ENCODE measurements at places on chromosomes 4 and X. TPM values are rescaled to one million over a fixed set of nuclear protein-coding genes. Genes with fewer than 3 reads are reported as not detected.

Gene MYL5
- polyA plus RNA-seq: 2.0 TPM

GRCh38 chr4:138935-139334, 14.6 kb downstream of the ZNF718 start:
- no peaks in the 10 kb centered on the region for H3K27me3 ChIP-seq
- H3K4me3 ChIP-seq: no peak overlapping the region
- H3K36me3 ChIP-seq: no peaks in the 10 kb centered on the region
- H3K27ac ChIP-seq: no peak overlapping the region
- DNase-seq: no peak
- no peaks in the 10 kb centered on the region for H3K4me1 ChIP-seq

- H3K27ac ChIP-seq: no peak overlapping the region
- no peaks in the 10 kb centered on the region for H3K36me3 ChIP-seq
- H3K4me1 ChIP-seq: no peaks in the 10 kb centered on the region
- no peak for DNase-seq
- H3K4me3 ChIP-seq: no peak overlapping the region
Measured at GRCh38 chr4:62661821-62662220, 1461.7 kb downstream of the ADGRL3 start.

DNA sequence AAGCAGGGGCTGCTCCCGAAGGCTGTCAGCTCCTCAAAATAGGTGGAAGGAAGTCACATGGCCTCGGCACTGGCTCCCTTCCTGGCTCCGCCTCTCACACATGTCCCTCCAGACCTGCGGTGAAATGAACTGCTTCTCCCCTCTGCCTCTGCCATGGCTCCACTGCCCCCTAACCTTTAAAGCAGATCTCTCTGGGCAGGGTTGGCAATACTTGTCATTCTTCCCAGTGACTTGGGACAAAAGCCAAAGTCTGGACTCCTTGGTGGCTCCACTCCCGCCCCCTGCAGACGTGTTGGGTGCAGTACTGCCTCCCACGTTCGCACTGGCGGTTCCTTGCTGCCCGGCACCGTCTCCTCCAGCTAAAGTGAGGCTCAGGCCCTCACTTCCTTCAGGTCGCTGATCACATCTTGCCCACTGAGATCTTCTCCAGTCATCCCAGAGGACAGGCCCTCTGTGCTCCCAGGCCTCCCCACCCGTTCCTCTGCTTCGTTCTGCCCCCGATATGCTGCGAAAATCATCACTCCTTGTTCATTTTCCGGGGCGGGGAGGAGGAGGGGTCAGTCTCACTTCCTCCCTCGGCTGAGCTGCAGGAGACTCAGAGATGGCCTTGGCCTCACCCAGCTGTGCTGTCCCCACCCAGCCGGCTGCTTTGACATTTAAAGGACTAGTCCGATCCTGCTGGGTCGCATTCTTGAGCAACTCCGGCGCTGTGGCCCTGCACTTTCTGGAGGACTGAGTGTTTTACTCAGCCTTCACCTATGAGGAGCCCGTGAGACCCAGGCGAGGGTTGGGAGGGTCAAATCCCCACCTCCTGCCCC, 97.4 kb downstream of the PHKA2 start:
- peak; percentile 80 for DNase-seq
- peak overlapping the region; percentile 10 for H3K4me3 ChIP-seq
- H3K36me3 ChIP-seq: no peaks in the 10 kb centered on the region

DNA sequence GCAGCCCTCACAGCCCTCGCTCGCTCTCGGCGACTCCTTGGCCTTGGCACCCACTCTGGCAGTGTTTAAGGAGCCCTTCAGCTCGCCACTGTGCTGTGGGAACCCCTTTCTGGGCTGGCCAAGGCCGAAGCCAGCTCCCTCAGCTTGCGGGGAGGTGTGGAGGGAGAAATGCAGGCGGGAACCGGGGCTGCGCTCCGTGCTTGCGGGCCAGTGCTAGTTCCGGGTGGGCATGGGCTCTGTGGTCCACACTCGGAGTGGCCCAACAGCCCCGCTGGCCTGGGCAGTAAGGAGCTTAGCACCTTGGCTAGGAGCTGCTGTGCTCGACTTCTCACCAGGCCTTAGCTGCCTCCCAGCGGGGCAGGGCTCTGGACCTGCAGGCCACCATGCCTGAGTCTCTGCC, 192.6 kb downstream of the COX18 start:
- H3K27ac ChIP-seq: no peak overlapping the region
- H3K27me3 ChIP-seq: no peaks in the 10 kb centered on the region
- H3K4me1 ChIP-seq: no peaks in the 10 kb centered on the region
- no peak overlapping the region for H3K4me3 ChIP-seq

DNA sequence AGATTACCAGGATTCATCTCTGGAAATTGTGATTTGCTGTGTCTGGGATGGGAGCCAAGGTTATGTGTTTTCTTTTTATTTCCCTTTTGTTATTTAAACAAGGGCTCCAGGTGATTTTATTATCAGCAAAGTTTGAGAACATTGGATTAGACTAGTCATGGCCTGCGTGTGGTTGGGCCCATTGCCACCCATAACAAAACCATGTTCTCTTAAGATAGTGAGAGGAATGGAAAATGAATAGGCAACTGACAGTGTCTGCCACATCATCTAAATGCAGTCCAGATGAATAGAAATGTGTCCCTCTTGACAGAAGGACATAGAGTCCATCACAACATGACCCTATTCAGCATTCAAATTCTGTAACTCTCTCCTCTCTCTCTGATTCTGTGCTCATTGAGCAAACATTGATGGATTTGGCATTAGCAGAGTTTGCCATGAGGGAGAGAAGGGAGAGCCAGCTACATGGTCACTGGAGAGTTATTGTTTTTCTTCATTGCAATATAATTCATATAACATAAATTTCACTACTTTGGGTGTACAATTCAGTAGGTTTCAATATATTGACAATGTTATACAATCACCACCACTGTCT, 11.7 kb downstream of the XK start:
- H3K27me3 ChIP-seq: no peaks in the 10 kb centered on the region
- no peak overlapping the region for H3K4me3 ChIP-seq
- no peaks in the 10 kb centered on the region for H3K36me3 ChIP-seq
- no peak overlapping the region for H3K27ac ChIP-seq
- H3K4me1 ChIP-seq: peaks cover 2% of the 10 kb centered on the region

- no peak overlapping the region for H3K27ac ChIP-seq
- no peak overlapping the region for H3K4me3 ChIP-seq
- no peak for DNase-seq
Measured at GRCh38 chrX:138127314-138127713, 561.4 kb downstream of the ZIC3 start.

DNA sequence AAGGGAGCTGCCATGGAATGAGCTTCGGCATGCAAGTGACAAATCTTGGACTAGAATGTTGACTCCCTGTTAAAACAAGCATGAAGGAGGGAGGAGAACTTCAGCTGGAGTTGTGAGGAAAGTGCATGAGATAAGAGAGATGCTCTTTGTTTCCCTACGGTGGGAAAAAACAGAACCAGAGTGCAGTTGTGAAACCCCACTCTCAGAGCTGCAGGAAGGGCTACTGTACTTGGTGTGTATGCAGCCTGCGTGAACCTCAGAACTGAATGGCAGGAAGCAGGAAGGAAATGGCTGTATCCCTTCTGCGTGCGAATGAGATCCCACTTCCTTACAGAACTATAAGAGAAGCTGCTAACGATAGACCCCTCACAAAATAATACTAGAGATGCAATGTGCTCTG, 57.2 kb downstream of the EGF start:
- no peaks in the 10 kb centered on the region for H3K36me3 ChIP-seq
- no peak overlapping the region for H3K4me3 ChIP-seq

- H3K4me1 ChIP-seq: no peaks in the 10 kb centered on the region
- H3K4me3 ChIP-seq: no peak overlapping the region
- H3K36me3 ChIP-seq: no peaks in the 10 kb centered on the region
- no peak for DNase-seq
- no peak overlapping the region for H3K27ac ChIP-seq
Measured at GRCh38 chr4:186167605-186168004, 23.8 kb upstream of the CYP4V2 start.

- H3K4me3 ChIP-seq: peak overlapping the region; percentile 84
- no peak for DNase-seq
- H3K27ac ChIP-seq: peak overlapping the region; percentile 68
- peaks cover 5% of the 10 kb centered on the region for H3K27me3 ChIP-seq
- H3K36me3 ChIP-seq: no peaks in the 10 kb centered on the region
Measured at GRCh38 chrX:104166735-104167436, 633 bp downstream of the FAM199X start.

Gene EMCN
- 15.3 TPM for polyA plus RNA-seq

Measured in heart left ventricle (tissue), 16 donors.